ENCODE measurements at places on chromosomes 2 and 18. TPM values are rescaled to one million over a fixed set of nuclear protein-coding genes. Genes with fewer than 3 reads are reported as not detected.

Gene HOXD9
- 0.16 TPM for total RNA-seq

Gene ANTXR1
- 23.3 TPM for total RNA-seq

Gene ASPRV1
- 0.63 TPM for total RNA-seq

GRCh38 chr2:107511970-107512789 lies 314.5 kb upstream of the RGPD4 start:
- H3K4me1 ChIP-seq, result no peaks in the 10 kb centered on the region
- no peaks in the 10 kb centered on the region for H3K36me3 ChIP-seq
- no peak overlapping the region for H3K4me3 ChIP-seq
- no peak for DNase-seq
- H3K27me3 ChIP-seq, result no peaks in the 10 kb centered on the region
- no peak overlapping the region for H3K27ac ChIP-seq

- H3K4me1 ChIP-seq, result no peaks in the 10 kb centered on the region
- no peak for DNase-seq
- no peak overlapping the region for H3K27ac ChIP-seq
- no peak overlapping the region for H3K4me3 ChIP-seq
- no peaks in the 10 kb centered on the region for H3K36me3 ChIP-seq
Observed at GRCh38 chr2:201790291-201790690, 9.6 kb upstream of the ALS2 start.

- H3K36me3 ChIP-seq, result no peaks in the 10 kb centered on the region
- H3K27me3 ChIP-seq, result no peaks in the 10 kb centered on the region
- H3K27ac ChIP-seq, result peak overlapping the region; percentile 99
- H3K4me3 ChIP-seq, result no peak overlapping the region
- peaks cover 100% of the 10 kb centered on the region for H3K4me1 ChIP-seq
Observed at GRCh38 chr2:46308629-46309028, 11.4 kb downstream of the EPAS1 start.

GRCh38 chr2:236628256-236628901 lies 58.8 kb downstream of the ACKR3 start:
- H3K4me3 ChIP-seq, result no peak overlapping the region
- no peaks in the 10 kb centered on the region for H3K27me3 ChIP-seq
- no peak for DNase-seq
- H3K36me3 ChIP-seq, result no peaks in the 10 kb centered on the region
